ENCODE measurements at places on chromosomes 11 and 22.

GRCh38 chr11:65973439-65974110, 12.0 kb downstream of the SART1 start:
- no peak for DNase-seq

DNA sequence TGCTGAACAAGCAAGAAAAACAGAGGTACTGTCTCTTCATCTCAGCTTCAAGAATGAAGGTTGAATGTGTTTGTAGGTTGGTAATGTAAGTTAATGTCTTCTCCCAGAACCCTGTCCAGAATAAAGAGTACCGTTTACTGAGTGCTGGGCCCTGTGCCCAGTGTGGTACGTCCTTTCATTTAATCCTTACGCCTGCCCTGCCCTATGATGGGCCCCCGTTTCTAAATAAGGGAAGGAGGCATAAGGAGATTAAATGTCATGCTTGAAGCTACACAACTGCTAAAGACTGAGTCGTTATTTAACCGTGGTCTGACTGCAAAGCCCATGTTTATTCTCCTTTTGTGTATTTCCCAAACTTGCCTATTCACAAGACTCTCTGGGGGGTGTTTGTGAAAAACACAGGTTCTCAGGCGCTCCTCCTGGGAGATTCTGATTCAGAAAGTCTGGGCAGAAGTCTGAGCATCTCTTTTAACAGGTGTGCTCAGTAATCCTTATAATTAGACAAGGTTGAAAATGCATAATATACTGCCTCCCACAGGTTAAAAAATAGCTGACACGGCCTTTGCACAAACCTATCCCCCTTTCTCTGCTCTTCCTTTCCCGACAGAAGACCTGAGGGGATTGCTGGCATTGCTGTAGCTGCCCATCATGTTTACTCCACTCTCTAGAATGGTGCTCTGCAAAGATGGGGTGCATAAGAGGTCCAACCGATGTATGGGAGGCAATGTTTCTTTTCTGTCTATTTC, 56.3 kb upstream of the ZBTB44 start:
- no peak for DNase-seq

DNA sequence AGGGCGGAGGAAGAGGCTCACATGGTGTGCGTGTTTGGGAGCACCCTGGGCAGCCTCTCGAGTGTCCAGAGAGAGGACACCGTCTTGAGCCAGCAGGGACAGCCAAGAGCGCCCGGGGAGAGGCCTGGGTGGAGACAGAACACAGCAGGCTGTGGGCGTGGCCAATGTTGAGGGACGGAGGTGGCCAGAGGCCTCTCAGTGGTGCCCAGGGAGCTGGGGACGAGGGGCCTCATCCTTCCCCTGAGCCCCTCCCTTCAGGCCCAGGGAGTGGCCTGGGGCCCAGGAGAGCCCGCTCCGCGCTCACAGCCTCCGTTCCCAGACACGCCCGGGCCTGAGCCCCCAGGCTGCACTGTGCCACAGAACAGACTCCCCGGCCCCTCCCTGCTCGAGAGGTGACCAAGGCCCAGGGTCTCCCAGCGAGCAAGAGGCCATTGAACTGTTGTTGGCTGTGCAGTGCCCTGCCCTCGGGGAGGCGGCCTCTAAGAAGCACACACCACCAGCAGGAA, 48.4 kb downstream of the CDKN1C start:
- DNase-seq: no peak

GRCh38 chr11:9118277-9118676, 26.9 kb upstream of the SCUBE2 start:
- no peak for DNase-seq

- DNase-seq: no peak
These were observed 906.9 kb upstream of the RAG2 start for GRCh38 chr11:37504921-37505320.

DNA sequence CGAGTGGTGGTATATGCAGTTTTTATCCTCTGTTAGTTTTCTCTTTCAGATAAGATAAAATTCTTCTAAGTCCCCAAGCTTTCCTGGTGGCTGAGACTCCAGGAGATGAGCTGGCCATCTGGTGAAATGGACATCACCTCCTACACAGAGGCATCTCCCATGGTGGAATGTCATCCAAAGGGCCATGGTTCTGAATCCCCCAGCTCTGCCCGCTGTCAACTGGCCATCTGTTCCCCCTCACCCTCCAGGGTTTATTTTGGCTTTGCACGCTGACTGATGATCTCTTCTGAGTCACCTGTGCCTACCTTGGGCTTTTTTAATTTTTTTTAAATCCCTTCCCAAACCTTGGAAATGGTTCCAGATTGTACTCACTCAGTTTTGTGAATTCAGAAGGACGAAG, 142.2 kb downstream of the HIPK3 start:
- no peak for DNase-seq

DNA sequence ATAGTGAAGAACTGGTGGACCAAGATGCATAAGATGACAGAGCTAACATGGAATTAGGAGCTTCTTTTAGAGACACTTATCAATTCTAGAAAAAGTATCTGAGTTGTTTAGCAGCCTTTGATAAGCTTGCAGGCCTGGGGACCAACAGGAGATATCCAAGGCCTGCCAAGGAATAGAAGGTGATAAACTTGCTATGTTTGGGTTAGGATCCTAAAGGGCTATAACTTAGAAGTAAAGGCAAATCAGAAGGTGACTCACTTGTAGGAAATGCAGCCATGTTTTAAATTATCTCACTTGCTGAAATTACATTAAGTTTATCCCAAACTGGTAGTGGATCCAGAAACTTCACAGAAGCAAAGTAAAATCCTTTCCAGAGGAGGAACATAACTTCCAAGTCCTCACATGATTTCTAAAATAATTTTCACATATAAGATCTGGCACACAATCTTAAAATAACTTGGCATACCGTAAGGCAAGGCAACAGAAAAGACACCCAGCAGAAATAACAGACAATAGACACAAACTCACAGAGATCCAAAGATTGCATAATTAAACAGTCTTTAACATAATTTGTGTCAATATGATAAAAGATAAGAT, 69.6 kb upstream of the TEAD1 start:
- DNase-seq: no peak

DNA sequence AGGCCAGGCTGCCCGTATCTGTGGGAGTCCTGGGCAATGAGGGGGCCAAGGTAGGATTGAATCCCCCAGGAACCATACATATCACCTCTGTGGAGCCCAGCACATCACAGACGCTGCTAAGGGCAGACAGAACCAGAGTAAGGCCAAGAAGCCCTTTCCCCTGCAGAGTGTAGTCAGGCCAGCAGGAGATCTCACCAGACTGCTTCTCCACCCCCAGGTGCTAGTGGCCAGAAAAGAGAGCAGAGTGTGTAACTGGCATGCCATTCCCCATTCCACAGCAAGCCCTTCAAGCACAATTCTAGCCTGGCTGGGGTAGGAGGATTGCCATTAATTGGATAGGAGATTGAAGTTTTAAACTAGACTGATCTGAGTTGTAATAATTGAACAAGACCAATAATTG, 28.0 kb upstream of the FCHSD2 start:
- no peak for DNase-seq

DNA sequence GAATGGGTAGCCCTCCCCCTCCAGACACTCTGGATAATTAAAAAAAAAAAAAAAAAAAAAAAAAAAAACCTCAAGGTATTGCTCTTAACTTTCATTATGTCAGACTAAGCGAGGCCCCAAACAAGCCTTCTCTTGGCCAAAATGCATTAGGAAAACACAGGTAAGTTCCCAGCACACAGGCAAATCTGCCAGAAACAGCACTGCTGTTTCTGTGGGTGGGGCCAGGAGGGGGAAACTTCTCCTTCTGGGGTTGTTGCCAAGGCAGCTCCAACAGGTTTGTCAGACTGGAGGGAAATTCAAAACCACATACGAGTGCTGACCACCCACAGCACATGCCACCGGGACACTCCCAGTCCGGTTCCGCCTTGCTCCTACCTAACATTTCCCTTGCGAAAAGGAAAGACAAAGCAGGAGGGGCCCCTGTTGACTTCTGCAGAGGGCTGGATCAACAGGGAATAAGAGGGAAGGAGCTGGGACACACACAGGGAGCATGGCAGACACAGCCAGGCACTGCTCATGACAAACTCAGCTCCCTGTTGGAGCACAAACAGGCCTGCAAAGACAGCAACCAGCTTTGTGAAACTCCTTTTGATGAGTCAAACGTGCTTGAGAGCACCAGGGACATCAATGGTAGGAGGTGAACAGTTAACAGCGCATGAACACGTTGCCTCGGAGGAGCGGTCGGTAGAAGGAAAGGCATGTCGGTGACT, 55.0 kb downstream of the MYH9 start:
- DNase-seq: no peak

- no peak for DNase-seq
These were observed 117.6 kb downstream of the DSCAML1 start for GRCh38 chr11:117679461-117679860.

GRCh38 chr11:134333312-134333711, 1.5 kb downstream of the GLB1L2 start:
- DNase-seq: no peak

Measured in central memory CD8-positive, alpha-beta T cell (primary cell).